ENCODE measurements at places on chromosomes 3 and 15.
A peak's percentile ranks its signal among the peaks of the same experiment; 100 is the strongest.

DNA sequence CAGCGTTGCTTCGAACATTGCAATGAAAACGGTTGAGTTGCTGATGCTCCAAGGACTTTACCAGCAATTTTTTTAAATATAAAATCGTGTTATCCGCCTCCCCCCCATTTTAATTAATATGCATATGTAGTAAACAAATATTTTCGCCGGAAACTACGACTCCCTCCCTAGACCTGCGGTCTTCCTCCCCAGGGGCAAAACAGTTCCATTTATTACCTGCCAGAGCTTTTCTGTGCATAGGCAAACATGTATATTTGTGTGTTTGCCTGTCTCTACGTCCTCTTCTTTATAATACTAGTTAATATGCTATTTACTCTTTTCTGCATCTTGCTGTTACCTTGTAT lies 593 bp upstream of the RSL24D1 start:
- no peak for DNase-seq

- no peak for DNase-seq
Observed at GRCh38 chr3:107328069-107328468, 49.2 kb upstream of the CCDC54 start.

- no peak for DNase-seq
Observed at GRCh38 chr15:55407498-55408011, 604 bp downstream of the CCPG1 start.

- no peak for DNase-seq
Observed at GRCh38 chr3:20652231-20652986, 466.4 kb upstream of the SGO1 start.

GRCh38 chr15:75042730-75043508 lies 19.5 kb downstream of the PPCDC start:
- DNase-seq = no peak

- DNase-seq = peak; percentile 46
Observed at GRCh38 chr15:33243869-33244268, 49.4 kb upstream of the FMN1 start.

GRCh38 chr3:104396974-104397669 lies 969.6 kb upstream of the ALCAM start:
- DNase-seq = peak; percentile 12

GRCh38 chr3:42195879-42196330 lies 70.1 kb downstream of the CCK start:
- DNase-seq = no peak

- no peak for DNase-seq
Observed at GRCh38 chr15:100261302-100262240, 80.2 kb downstream of the ADAMTS17 start.

DNA sequence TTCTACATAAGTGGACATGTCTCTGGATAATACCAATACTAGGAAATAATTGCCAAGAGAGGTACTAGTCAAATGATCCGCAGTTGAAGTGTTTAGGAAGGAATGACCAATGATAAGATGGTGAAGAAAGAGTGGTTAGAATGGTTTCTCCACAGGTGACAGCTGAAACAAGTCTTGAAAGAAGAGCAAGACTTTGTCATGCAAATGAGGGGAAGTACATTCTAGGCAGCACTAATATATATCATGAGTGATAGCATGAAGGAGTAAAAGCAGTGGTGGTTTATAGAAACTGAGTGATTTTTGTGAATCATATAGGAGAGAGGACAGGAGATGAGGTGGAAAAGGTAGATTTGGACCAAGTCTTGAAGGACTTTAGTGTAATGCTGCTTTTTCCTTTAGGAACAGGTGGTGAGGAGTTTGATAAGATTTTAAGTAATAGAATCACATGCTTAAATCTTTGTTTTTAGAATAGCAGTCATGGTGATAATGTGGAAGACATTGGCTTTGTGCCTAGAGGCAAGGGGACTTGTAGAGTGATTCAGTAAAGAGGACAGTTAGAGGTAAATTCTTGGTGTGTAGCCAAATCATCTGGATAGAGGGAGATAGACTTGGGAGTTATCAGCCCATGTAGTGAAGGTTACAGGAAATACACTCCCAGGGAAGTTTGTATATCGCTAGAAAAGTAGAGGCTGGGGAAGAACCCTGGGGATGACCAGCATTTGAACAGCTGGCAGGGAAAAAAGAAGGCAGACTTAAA lies 31.9 kb downstream of the SLMAP start:
- peak; percentile 23 for DNase-seq

DNA sequence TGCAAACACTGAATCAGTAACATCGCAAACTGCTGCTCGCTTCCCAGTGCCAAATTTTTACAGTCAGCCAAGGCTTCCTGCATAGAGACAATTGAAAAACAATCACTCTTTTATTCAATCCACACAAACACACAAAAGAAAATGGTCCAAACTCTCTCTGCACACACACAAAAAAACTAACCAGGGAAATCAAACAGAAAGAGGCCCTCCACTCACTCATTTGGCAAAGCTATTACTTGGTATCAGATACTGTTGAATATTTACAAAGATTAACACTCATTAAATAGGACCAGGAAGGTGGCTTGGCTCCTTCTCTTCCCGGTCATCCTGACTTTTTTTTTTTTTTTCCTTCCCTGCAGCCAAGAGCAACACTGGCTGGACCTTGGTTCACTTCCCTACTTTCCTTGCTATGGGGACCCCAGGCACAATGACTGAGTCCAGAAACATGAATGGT lies 62.4 kb upstream of the SPATA12 start:
- DNase-seq = no peak

DNA sequence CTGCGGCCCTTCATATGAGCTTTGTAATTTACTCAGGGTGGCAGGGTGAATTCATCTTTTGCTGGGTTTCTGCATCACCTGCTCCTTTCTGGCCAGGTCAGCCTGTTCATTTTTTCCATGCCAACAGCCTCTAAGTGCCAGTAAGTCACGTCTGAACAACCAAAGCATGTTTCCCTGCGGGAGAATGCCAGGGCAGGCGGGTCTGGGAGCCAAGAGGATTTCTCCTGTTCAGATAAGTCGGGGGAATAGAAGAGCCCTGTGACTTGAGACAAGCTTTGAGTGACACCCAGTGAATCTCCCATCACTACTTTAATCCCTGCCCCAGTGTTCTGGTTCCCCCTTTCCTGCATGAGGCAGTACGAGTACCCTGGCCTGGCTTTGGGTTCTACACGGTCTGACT lies 153.1 kb downstream of the PGPEP1L start:
- DNase-seq = no peak

- no peak for DNase-seq
Observed at GRCh38 chr3:158573714-158574113, 2.7 kb downstream of the MLF1 start.

DNA sequence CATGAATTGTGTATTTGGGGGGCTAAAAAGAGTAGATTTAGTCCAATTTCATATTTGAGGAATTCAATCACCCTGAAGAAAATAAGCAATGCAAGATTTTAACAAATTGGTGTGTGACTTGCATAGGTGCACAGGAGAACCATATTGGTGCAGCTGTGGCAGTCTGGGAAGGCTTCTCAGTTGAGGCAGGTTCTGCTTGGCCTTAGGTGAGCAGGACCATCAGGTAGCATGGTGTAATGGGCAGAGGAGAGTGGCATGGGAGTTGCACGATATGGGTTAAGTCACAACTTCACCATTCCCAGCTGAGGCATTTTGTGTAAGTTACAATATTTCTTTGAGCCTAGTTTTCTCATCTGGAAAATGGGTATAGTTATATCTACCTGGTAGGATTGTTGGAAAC lies 10.5 kb downstream of the EBLN2 start:
- no peak for DNase-seq

DNA sequence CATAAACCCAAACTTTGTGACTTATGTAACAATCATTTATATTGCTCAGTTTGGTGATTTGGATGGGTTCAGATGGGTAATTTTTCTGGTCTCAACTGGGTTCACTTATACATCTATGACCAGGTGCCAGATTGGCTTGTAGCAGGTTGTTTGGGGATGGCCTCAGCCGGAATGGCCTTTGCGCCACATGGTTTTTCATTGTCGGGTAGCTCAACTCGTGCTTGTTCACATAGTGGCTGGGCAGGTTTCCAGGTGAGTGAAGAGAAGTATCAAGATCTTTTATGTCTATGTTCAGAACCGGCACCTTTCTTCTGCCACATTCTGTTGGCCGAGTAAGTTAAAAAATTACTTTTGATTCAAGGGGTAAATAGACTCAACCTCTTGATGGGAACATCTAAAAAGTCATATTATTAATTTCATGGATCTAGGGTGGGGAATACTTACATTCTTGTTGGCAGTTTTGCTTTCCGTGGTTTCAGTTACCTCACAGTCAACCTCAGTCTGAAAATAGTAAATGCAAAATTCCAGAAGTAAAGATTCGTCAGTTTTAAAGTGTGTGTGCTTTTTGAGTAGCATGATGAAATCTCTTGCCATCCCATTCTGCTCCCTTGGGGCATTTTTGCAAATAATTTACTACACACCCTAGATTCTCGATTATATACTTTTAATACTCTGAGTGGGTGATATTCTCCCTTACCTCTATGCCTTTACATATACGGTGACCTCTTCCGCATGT lies 745.7 kb upstream of the CCDC54 start:
- no peak for DNase-seq

DNA sequence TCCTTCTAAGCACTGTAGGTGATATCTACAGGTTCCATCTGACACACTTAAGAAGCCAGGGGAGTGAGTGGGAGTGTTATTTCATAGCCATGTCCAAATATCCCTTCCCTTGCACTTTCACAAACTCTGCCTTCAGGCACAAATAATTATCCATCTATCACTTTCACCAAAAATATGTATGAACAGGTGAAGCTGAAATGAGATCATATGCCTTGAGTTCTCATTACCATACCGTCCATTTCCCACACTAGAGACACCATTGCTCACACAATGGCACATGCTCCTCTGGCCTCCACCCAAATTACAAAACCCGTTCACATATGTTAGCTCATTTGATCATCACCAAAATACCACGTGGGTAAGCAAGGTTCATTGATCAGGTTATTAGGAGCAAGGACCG lies 151.9 kb upstream of the BNIP2 start:
- DNase-seq = no peak

GRCh38 chr3:135690664-135691063 lies 274.9 kb upstream of the PPP2R3A start:
- no peak for DNase-seq

DNA sequence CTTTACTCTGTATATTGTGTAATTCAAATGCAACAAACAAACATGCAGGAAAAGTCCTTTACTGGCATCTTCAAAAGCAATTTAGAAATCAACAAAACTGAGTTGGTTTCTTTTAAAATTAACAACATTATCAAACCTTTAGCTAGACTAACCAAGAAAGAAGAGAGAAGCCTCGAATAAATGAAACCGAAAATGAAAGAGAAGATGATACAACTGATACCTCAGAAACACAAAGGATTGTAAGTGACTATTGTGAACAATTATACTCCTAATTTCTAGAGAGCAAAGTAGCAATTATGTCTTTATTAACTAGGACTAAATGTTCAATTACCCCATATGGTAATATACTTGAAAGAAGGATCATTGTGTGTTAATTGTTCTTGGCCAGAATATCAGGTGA lies 49.2 kb upstream of the P3H2 start:
- no peak for DNase-seq

GRCh38 chr3:193556841-193557240 lies 2.1 kb upstream of the ATP13A4 start:
- no peak for DNase-seq

GRCh38 chr3:149638228-149639092 lies 19.4 kb downstream of the WWTR1 start:
- no peak for DNase-seq

DNA sequence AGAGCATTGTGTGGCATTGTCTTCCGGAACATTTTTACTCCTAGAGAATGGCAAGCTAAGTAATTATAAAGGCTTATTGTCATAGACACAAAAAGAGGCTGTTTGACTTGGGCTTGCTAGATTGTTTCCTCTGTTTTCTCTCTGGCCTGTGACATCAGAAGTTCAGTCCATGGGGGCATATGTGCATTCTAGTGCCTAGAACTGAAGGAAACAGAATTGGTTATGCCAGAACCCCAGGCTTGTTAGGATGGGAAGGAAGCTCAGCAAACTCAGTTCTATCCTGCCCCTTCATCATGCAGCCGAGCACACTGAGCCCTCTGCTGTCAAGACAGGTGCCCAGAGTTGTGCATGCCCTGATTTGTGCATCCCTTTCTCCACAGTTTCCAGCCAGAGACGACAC lies 131.3 kb downstream of the PDE8A start:
- DNase-seq = no peak

DNA sequence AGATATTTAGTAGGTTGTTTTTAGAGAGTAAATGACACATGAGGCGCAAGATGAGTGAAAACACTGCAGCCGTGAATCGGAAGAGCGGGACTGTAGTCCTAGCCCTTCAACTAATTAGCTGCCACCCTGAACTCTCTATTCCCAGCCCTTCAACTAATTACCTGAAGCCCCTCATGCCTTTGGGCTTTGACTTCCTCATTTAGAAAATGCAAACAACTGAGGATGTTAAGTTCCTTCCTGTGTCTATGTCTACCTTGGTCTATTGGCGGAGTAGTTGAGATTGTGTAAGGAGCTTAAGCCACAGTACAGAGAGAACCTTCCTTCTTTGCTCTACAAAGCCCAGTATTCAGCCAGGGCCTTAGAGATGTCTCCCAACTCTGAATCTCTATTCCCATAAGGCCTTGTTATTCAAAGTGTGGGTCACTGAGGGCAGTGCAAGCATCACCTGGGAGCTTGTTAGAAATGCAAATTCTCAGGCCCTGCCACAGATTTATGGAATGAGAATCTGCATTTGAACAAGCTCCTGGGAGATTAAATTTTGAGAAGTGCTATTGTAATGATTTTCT lies 71.8 kb upstream of the SCN5A start:
- DNase-seq = no peak

DNA sequence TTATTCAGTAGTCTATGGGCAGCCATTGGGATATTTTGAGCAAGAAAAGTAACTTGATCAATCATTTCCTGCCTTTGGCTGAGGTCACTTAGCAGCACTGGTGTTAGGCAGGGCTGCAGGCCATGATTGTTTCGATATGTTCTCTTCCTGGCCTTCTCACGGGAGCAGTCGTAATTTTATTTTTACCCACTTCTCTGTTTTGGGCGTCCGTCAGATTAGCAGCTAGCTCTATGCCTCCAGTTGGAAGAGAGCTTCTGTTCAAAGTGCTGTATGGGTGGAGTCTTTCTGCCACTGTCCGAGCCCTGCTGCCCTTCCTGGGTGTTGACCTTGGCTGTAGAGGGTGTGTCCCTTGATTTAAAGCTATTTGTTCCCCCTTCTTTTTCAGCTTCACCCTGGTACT lies 123.4 kb upstream of the ROPN1 start:
- no peak for DNase-seq

DNA sequence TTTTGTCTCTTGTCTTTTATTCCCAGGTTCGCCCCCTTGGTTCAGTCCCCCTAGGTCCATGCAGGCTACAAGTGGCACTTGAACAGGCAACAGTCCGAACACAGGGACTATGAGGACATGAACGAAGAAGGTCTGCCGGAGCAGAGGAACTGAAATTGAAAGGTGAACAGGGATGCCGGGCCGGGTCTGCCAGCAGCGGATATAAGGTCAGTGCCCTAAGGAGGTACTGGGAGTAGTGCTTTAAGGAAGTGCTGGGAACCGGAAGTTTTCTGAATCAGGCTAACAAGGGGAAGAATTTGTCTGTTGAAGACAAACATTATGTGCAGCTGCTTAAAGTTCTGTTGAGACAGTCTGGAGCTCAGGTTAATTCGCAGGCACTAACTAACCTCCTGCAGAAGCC lies 46.8 kb downstream of the LSM3 start:
- no peak for DNase-seq

Data from epithelial cell of proximal tubule (primary cell).